ENCODE measurements at places on chromosomes 2 and 18.

- DNase-seq = no peak
These were observed 221.3 kb downstream of the BCL2 start for GRCh38 chr18:63098018-63098981.

- DNase-seq = no peak
These were observed 125.6 kb upstream of the MYT1L start for GRCh38 chr2:2456721-2457120.

GRCh38 chr2:213279971-213280370 lies 4.3 kb upstream of the SPAG16 start:
- no peak for DNase-seq

- no peak for DNase-seq
These were observed 6.2 kb downstream of the KANSL3 start for GRCh38 chr2:96631804-96632435.

DNA sequence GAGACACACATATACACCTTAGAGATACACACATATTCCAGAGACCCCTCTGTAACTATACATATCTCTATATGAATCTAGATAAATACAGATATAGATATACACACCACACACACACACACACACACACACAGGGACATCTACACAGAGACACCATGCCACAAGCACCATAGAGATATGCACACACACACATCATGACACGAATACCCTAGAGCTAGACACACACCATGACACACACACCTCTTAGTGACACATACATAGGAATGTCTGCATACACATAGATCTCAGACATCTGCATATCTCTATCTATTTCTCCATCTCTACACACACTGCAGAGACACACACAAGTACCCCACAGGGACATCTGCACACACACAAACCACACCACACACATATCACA lies 270.0 kb downstream of the CYRIA start:
- DNase-seq = no peak

GRCh38 chr2:169014780-169015179 lies 16.3 kb downstream of the ABCB11 start:
- DNase-seq = no peak

GRCh38 chr2:216292475-216292874 lies 79.8 kb downstream of the MARCHF4 start:
- DNase-seq = no peak

DNA sequence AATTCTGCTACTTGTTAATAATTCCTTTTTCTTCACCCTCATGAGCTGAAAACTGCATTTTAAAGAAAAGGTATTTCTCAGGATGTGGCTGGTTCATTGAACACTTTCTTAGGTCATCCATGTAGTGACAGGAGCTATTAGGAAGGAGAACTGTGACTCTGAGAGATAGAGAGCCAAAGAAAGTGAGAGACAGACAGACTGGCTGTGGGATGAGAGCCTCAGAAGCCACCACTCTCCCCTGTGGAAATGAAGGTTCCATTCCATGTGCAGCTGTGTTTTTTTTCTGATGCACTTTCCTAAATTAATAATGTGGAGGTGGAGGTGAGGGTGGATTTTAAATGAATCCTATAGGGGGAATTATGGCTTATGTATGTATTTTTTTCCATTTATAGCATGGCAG lies 113.3 kb downstream of the FAM210A start:
- DNase-seq = no peak

DNA sequence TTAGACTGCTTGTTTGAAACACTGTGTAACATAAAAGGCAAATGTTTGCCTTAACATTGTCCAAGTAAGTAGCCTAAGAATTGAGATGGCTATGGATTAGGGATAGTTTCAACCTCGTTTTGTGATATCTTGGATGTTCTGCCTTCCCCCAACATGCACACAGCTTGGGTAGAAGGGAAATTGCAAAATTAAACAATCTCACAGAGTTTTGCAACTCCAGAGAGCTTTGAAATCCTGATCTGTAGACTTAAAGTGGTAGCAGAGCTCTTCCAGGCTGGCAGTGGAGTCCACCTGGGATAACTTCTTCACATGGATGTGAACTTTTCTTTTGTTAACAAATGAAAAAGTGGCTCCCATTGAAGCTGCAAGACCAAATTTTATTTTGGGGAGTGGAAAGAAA lies 59.6 kb downstream of the CHRNA1 start:
- peak; percentile 59 for DNase-seq

DNA sequence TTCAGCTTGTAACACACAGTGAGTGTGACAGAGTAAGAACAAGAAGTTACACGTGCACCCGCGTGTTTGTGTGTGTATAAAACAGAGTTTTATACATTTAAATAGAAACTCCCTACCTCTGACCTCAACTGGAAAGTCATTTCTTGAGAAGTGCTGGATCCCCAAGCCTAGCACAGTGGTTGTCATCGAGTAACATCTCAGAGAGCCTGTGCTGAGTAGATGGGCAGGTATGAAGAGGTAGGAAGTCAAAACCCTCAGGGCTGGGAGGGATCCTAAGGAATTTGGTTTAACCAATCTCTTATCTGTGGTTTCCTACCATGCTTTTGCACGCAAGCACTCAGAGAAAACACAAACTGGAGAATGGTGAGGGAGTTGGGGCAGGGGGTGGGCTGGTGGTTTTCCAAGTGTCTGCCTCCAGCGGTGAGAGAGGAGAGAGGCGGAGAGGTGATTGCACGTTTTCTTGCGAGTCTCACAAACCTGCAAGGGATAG lies 9.2 kb downstream of the ACOXL start:
- no peak for DNase-seq

DNA sequence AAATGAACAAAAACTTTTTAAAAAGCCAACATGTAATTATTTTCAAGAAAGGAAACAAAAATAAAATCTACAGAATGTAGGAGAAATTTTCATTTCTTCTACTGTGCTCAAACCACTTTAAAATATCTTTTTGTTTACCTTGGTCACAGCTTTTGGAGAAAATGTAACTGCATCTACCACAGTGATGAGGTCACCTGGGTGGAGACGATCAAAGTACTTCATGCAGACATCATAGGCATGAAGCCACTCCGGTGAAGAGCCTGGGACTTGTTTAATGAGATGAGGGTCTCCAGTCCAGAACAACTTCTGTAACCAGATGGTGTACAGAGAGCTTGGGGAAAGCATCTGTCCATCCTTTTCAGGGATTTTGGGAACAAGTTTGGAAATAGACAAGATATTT lies 285.8 kb downstream of the NBAS start:
- DNase-seq = no peak

- no peak for DNase-seq
These were observed 519.2 kb upstream of the SPHKAP start for GRCh38 chr2:228700638-228701037.

DNA sequence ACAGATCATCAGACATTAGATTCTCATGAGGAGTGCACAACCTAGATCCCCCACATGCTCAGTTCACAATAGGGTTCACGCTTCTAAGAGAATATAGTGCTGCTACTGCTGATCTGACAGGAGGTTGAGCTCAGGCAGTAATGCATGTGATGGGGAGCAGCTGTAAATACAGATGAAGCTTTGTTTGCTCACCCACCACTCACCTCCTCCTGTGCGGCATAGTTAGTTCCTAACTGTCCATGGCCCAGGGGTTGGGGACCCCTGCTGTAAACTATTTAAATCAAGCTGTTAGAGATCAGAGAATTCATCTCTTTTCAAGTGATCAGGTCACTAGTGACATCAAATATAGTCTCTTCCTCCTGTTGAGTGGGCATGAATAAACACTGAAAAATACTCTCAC lies 88.8 kb upstream of the ACVR2A start:
- no peak for DNase-seq

DNA sequence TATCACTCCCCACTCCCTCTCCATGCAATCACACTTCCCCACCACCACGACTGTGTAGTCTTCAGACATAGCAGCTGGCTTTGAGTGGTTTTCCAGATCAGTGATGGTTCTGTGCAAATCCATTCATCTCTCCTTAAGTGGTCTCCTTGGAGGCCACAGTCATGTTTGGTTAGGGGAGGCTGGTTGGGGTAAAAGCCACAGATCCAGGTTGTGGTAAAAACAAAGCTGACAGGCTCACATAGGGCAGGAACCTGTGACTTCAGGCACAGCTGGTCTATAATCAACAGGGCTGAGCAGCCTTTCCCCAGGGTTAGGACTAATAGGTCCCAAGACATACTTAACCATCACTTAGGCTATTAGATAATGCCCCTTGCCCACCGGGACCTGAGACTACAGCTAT lies 46.2 kb upstream of the FZD7 start:
- no peak for DNase-seq

DNA sequence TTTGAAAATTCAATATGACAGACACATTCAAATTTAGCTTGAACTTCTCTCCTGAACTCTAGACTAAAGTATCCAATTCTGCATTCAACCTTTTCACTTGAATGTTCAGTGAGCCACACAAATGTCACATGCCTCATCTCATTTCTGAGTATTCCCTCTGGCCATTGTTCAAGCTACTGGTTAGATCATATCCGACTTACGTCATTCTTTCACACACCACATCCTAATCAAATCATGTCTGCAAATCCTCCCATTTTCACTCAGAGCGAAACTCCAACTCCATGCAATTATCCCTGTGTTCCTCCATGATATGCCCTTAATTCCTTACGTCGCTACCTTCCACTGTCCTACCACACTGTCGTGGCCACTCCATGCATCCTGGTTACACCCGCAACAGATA lies 425.1 kb downstream of the CBLN2 start:
- no peak for DNase-seq

DNA sequence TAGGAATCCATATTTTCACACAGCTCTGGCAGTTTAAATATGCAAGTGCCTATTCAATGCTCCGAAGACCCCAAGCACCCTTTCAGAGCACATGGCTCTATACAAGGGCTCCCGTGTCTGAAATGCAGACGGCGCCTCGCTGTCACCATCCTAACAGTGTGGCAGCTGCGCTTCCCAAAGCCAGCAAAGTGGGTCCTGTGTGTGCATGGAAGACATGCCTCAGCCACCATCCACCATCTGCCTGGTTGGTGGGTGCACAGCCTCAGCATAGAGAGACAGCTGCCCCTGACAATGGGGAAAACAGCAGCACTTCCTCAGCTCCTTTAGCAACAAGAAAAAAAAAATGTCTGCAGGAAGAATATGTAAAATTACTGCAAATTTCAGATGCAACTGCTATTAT lies 218.1 kb downstream of the SP3 start:
- DNase-seq = no peak

DNA sequence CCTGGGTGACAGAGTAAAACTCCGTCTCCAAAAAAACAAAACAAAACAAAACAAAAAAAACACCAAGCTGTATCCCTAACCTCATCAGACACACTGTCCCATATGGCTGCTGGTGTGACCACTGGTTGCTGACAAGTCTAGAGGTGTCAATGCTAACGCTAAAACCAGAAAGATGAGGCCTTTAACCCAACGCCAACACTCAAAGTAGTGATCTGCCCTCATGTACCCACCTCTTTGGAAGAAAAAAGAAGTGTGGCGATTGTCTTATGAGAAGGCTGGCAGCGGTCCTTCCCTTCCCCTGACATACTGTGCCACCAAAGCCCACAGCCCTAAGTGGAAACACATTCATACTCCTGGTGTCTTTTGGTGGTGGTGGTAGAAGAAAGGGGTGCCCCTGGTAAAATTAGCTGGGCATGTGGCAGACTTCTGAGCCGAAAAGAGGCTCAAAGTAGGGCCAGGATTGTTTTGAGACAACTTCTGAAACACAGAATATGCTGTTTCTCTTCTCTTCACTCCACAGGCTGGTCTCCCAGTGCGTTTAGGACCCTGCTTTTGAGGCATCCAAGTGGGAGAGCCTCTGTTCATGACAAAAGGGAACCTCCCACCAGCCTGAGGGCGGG lies 9.8 kb downstream of the SERTAD2 start:
- no peak for DNase-seq

DNA sequence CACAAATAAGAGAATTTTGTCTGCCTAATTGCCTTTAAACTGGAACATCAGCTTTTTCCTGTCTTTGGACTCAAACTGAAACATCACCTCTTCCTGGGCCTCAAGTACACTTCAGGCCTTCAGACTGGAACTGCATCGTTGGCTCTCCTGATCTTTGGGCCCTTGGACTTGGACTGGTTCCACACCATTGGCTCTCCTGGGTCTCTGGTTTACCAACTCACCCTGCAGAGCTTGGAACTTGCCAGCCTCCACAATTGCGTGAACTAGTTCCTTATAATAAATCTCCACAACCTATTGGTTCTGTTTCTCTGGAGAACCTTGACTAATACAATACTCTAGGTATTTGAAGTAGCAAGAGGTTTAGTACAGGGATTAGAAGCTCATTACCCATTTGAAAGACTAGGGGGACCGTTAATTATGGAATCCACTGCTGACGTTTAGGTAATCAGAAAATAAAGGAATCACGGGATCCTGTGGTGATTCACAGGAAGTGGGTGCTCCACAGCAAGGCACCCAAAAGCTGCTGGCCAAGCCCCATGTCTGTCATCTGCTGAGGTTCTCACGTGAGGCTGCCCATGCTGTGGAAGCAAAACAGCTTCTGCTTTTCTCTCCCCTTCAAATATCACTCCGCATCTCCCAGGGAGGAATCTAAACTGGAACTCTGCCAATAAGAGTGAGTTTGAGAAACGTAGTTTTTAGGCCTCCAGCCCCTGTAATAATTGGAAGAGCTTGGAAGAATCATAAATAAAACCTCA lies 20.0 kb upstream of the SGPP2 start:
- DNase-seq = peak; percentile 98

- no peak for DNase-seq
These were observed 159.1 kb upstream of the ZSWIM2 start for GRCh38 chr2:187008111-187008510.

DNA sequence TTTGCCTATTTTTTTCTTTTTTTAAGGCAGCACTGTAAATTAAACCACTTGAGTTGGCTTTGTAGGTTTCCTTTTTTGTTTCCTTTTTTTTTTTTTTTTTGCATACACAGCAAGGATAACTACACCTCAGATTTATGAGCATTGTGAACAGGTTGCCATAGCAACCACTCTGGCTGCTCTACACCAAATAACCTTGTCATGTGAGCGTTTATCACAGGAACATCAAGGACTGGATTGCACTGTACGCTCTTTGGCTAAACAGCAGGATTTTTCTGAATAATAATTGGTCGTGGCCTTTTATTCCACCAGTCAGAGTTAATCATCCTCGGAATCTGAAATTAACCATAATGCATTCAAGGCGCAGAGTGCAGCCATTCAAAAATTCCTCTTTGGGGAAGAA lies 199.1 kb upstream of the SLC14A2 start:
- no peak for DNase-seq

DNA sequence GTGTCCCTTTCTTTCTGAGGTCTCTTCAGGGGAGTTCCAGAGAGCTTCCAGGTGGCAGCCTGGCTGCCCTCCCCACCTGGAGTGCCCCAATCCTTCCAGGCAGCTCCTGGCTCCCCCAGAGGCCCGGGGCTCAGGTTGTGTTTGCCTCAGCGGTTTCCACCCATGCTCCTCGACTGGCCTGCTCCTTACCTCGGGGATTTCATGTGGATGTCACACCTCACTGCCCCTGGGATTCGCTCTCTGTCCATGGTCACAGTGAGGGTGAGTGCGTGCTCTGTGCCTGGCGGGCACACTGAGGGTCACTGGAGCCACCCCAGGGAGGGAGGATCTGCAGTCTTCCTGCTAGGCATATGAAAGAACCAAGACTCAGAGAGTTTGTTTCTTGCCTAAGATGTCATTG lies 2.1 kb upstream of the TOGARAM2 start:
- DNase-seq = no peak

All from suppressor macrophage (primary cell).